ENCODE measurements at places on chromosomes 3 and 15. TPM values are rescaled to one million over a fixed set of nuclear protein-coding genes. Genes with fewer than 3 reads are reported as not detected.

DNA sequence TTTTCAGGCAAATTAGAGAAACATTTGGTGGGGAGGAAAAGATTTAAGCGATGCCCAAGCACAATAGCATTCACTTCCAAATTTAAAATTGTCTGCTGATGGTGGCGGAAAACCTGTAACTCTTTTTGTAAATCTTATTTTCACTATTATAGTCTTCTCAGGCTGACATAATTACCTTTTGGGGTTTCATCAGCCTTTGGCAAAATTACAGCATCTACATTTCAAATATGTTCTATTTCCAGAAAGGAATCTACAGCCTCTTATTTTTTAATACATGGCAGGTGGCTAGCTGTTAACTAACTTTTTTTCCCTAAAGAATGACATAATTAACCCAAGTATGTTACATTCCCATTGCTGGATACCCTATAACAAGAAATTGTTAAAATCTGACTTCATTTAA lies 391.5 kb upstream of the CCDC54 start:
- no peaks in the 10 kb centered on the region for H3K27me3 ChIP-seq
- no peak overlapping the region for H3K4me3 ChIP-seq

GRCh38 chr3:177934001-177934891 lies 602.0 kb upstream of the KCNMB2 start:
- H3K27ac ChIP-seq = no peak overlapping the region
- no peak for DNase-seq
- no peaks in the 10 kb centered on the region for H3K27me3 ChIP-seq
- H3K4me3 ChIP-seq = no peak overlapping the region
- no peaks in the 10 kb centered on the region for H3K4me1 ChIP-seq

DNA sequence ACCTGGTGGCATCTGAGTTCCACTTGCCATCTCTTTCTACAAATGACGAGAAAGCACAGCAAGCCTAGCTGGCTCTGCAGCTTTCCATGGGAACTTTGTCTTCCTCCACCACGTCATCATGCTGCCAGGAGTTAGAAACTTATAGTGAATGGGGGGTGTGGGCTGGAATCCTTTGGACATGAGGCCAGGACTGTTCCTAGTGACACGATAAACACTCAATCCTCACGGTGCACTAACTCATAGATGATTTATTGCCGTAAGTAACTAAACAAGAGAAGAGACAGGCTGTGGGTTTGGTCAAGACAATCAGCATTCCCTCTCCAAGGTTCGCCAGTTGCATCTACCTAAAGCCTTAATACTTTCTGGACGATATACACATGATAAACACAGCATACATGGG lies 50.6 kb downstream of the OXNAD1 start:
- DNase-seq = no peak
- H3K27me3 ChIP-seq = no peaks in the 10 kb centered on the region
- H3K4me1 ChIP-seq = no peaks in the 10 kb centered on the region
- no peak overlapping the region for H3K27ac ChIP-seq
- no peaks in the 10 kb centered on the region for H3K36me3 ChIP-seq

- H3K27ac ChIP-seq = no peak overlapping the region
- H3K4me1 ChIP-seq = no peaks in the 10 kb centered on the region
- H3K36me3 ChIP-seq = no peaks in the 10 kb centered on the region
- no peaks in the 10 kb centered on the region for H3K27me3 ChIP-seq
- no peak overlapping the region for H3K4me3 ChIP-seq
- no peak for DNase-seq
Observed at GRCh38 chr3:54877730-54878129, 50.1 kb downstream of the LRTM1 start.

Gene SMCO1
- not detected for total RNA-seq

Measured in Panc1 (cell line).